ENCODE measurements at places on chromosomes 2 and 18.

- no peak overlapping the region for H3K4me3 ChIP-seq
- no peaks in the 10 kb centered on the region for H3K36me3 ChIP-seq
- H3K4me1 ChIP-seq = peaks cover 8% of the 10 kb centered on the region
- H3K27ac ChIP-seq = no peak overlapping the region
These were observed 110.8 kb downstream of the BCL11A start for GRCh38 chr2:60442608-60443007.

DNA sequence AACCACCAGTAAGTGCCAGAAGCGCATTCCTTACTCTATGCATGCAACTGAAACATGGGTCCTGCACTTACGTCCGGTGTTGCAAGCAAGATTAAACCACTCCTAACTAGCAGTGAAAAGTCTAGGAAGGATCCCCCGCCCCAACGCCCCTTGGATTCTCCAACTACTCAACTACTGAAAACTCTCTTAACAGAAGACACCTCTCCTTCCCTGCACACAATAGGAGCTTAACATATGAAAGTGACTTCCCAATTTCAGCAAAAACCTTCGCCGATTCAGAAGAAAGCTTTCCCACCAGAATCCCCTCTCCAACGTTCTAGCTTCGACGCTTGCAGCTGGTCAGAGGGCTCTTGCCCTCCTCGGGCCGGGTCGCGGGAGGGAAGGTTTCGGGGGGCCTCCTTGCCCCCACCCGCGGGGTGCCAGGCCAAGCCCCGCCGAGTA is 578 bp downstream of the IWS1 start:
- H3K27me3 ChIP-seq = no peaks in the 10 kb centered on the region
- H3K27ac ChIP-seq = peak overlapping the region; percentile 91
- H3K4me3 ChIP-seq = peak overlapping the region; percentile 82
- DNase-seq = no peak
- peaks cover 9% of the 10 kb centered on the region for H3K36me3 ChIP-seq

- no peak for DNase-seq
- H3K36me3 ChIP-seq = no peaks in the 10 kb centered on the region
- no peaks in the 10 kb centered on the region for H3K27me3 ChIP-seq
- no peak overlapping the region for H3K4me3 ChIP-seq
- H3K4me1 ChIP-seq = peaks cover 7% of the 10 kb centered on the region
These were observed 25.0 kb downstream of the DCDC2C start for GRCh38 chr2:3728104-3729054.

DNA sequence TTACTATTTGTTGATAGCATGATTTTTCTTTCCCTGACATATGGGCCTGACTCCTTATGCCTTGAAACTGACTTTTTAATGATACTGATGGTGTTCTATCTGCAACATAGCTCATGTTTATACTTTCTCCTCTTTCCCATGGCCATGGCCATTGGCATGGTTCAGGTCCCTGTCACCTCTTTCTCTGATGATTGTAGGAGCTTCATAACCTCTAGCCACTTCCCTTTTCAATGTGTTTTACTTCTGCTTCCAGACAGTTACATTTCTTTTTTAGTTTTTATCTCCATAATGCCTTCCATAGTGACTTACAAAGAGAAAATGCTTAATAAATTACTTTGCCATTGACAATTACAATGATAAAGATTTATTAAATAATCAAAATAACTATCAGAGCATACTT is 177.9 kb upstream of the SETBP1 start:
- no peak overlapping the region for H3K27ac ChIP-seq
- no peak for DNase-seq
- H3K36me3 ChIP-seq = no peaks in the 10 kb centered on the region

All from right atrium auricular region (tissue), 2 donors.